ENCODE measurements at places on chromosomes 11 and 22.
A peak's percentile ranks its signal among the peaks of the same experiment; 100 is the strongest.

GRCh38 chr11:124746621-124747243 is 5.3 kb downstream of the VSIG2 start:
- peak; percentile 76 for DNase-seq

DNA sequence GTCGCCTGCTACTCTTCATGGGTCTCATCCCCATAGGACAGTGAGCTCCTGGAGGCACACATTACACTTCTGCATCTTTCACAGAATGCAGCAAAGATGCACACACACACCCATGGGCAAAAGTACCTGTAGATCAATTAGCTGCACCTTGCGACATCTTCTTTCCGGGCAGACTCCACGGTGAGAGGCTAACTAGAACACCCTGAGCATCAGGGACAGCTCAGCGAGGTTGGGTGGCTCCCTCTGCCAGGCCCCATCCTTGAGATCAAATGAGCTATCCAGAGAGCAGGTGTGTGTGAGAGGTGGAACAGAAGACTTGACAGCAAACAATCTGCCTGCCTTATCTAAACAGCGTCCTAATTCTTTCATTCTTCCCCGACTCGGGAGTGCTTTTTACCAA is 96.1 kb upstream of the BID start:
- DNase-seq, result no peak

- no peak for DNase-seq
Observed at GRCh38 chr11:67423466-67423865, 4.8 kb upstream of the RPS6KB2 start.

DNA sequence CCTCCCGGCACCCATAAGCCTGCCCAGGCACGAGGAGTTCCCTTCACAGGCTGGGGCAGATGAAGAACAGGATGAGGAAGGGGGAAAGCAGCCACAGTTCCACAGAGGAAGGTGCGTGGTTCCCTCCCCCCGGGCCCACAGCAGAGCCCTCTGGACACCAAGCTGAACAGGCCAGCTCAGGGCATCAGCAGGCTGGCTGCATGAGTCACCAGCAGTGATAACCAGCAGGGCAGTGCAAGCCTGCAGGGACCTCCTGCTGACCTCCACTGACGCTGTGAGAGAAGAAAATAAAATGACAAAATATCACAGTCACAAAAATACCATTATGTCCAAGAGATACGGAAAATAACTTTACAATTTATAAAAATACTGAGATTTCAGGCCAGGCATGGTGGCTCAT is 11.5 kb downstream of the RTL6 start:
- no peak for DNase-seq

DNA sequence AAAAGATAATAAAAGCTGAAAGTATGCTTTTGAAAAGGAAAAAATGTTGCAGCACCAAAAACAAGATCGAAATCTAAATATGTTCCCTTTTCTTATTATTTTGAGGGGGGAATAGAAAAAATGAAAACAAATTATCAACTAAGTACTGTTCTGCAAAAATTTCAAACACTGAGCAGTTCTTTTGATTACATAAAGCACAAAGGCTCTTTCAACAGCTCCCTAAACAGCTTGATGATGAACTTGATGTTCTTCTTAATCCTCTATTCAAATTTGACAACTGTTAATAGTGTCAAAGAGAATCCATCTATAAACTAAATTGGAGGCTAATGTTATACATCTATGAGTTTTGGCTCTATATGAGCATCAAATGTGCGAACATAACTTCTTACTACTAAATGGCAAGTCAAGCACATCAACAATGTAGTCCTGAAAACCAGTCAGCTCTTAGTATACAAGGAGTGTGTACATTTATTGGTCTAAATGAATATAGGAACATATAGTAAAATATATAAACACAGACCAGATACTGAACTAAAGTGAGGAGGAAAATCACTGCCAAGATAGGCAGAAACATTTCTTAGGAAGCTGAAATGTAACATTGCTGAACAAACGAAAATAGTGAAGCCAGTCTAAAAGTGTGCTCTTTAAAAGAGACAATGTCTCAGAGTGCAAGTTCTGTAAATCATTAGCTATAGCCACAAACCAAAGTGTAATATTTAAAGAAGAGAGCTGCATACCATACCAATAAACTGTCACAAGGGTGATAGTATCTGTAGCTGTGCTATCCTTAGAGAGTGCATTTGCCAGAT is 94.3 kb downstream of the SOX6 start:
- no peak for DNase-seq

- DNase-seq, result peak; percentile 53
Observed at GRCh38 chr11:17544181-17544622, at the start of gene USH1C. USH1C (minus strand) TSS chr11:17544416; CDS start chr11:17544307, 109 bp downstream.

All from sciatic nerve (tissue), 2 donors.